ENCODE measurements at places on chromosomes 5 and 9.

DNA sequence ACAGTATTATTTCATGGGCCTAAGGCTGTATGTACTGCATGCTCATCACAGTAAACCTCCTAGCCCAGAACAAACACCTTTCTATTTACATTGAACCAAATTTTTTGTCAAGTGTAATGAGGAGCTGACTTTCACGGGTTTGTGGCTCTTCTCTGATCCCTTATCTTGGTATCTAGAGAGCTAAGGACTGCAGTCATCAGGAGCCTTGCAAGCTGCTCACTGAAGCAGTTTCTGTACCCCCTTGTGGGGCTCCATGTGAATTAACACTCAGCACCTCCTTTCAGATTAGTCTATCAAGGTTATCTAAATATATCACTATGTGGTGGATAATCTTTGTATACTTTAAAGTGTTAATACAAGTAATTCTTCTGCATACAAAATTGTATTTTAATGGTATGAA, 108.2 kb downstream of the AUH start:
- no peak for ATAC-seq

DNA sequence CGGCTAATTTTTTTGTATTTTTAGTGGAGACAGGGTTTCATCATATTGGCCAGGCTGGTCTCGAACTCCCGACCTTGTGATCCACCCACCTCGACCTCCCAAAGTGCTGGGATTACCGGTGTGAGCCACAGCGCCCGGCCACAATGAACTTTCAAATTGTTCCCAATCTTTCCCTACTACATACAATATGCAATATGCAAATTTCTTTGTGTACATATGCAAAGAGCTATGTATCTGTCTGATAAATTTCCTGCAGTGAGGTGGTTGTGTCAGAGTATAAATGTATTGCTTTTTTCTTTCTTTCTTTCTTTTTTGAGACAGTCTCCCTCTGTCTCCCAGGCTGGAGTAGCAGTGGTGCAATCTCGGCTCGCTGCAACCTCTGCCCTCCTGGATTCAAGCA, 48.8 kb upstream of the PLPP1 start:
- no peak for ATAC-seq

DNA sequence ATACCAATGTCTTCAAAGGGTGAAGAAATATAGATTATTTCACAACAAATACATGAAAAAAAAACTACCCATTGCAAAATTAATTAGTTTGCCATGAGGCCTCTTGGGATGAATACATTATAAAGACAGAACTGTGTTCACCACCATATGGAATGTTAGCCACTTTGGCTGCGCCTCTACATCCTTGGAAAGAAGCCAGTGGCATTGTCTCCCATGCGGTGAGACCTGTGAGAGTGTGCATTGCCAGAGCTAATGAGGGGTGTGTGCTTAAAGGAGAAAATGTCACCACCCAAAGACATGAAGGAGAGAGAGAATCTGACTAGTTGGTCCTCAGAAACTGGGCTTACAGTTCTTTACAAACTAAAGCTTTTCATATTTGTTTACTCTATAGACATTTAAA, 110.6 kb downstream of the PLPPR1 start:
- no peak for ATAC-seq

- no peak for ATAC-seq
These were observed 13.5 kb downstream of the SH3TC2 start for GRCh38 chr5:149049371-149049781.

DNA sequence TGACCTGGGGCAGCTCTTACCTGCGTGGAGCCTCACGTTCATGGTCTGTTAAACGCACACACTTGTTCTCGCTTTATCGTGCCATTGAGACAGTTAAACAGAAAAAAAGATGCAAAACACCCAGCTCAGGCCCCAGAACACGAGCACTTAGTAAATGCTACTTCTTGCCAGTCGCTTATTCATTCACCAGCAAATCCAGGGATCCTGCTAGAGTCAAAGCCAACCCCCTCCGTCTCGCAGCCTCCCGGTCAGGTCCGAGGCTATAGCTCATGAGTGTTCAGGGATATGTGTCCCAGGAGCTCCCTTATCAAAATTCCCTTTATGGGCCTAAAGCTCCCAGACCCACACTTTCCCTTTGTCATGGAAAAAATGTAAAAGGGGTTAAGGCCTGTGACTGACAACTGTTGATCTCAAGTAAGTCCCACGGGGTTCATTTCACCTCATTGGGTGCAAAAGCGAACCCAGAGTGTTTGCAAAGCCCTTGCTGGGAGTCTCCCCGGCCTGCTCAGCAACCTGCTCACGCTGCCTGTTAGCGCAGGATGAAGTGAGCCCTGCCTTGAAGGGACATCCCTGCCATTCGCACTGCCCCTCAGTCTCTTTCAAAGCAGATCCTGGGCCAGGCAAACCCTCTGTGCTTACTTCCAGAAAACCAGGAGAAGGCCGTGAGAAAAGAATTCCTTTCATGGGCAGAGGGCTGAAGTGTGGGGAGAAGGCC, 40.7 kb downstream of the HRH2 start:
- no peak for ATAC-seq

GRCh38 chr5:60162441-60162840, 268.9 kb upstream of the PDE4D start:
- no peak for ATAC-seq

- no peak for ATAC-seq
These were observed 225.5 kb downstream of the PTPRD start for GRCh38 chr9:10387282-10387681.

DNA sequence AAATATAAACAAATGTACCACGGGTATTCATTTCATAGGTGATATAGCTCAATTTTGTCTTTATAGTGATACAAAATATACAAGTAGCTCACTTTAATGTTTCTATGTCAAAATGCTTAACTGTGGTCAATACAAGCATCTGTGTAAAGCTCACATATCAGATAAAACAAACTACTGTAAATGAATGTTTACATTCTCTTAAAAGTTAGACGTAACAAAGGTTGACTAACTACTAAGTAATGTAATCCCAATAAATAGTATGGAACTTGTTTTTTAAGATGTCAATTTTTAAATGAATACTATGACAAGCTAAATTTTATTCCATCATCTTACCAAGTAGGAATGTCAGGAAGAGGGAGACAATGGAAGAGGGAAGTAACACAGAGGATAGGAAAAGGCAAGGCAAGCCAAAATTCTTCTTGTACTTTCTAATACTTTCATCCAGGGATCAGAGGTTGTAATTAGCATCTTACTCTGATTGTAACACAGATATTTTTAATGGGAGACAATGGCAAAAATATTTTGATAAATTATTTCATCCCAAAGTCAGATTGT, 105.5 kb downstream of the STRBP start:
- no peak for ATAC-seq

DNA sequence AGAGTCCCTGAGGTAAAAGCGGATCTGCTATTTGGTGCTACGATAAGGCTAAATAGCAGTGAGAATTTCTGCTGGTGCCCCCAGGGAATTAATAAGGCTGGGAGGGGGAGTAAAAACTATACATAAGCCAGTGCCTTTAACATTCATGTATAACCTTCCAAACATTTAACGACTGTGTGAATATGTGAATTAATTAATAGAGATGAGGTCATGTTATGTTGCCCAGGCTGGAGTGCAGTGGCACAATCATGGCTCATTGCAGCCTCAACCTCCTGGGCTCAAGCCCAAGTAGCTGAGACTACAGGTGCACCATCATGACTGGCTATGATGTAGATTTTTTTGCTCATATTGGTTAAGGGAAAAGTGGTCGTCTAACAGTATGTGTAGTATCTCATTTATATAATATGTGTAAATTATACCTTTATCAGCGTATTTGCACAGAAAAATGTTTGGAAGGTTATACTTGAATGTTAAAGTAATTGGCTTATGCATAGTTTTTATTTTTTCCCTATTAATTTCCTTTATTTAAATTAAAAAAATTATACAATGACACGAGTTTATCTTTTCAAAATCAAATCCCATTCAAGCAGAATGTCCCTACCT, 64.6 kb downstream of the EHMT1 start:
- no peak for ATAC-seq

GRCh38 chr5:73960023-73960422, 334.0 kb downstream of the ARHGEF28 start:
- no peak for ATAC-seq

GRCh38 chr9:110099236-110100095, 108.5 kb downstream of the C9orf152 start:
- peak; percentile 57 for ATAC-seq

- no peak for ATAC-seq
These were observed 1838.7 kb upstream of the CDH9 start for GRCh38 chr5:28877050-28877449.

DNA sequence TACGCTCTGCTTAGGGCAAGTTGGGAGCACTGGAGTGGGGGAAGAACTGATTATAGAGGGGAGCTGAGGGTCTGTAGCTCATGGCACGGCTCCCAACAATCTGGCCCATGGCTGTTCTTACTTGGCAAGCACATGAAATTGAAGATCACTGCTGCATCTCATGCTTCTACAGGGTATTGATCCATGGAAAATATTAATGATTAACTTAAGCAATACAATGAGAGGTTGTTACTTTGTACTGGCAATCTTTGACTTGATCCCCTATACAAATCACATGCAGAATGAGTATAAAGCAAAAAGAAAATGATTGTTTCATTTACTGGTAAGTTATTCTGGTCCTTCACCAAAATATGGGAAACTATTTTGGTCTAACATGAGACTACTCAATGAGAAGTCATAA, 481.1 kb downstream of the PDE4D start:
- ATAC-seq: no peak

DNA sequence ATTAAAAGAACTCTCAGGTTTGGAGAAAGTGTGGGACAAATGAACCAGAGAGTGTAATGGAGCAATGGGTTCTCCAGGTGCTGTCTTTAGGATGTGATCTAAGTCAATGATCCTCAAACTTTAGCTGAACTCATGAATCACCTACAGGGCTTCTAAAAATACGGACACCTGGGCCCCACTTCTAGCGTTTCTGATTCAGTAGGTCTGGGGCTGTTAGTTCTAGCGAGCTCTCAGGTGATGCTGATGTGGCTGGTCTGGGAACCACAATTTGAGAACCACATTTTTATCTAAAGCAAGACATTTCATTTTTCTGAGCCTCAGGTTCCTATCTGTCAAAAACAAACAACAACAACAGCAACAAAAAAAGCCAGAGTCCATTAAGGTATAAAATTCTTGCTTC, 35.1 kb upstream of the PCA3 start:
- ATAC-seq: no peak

DNA sequence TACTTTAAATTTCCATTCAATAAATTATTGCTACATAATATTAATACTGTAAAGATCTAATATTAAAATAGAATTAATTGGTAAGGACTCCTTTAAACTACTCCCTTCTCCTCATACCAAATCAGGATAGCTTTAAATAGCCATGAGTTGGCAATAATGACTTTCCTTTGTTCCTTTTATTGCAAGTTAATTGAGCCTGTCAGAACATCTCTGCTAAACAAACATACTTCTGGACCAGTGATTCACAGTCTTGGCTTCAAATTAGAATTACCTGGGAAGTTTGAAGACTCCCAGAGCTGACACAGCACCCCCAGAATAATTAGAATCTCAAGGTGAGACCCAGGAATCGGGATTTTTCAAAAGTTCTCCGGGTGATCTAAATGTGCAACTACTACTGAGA, 18.7 kb downstream of the C5orf58 start:
- no peak for ATAC-seq

GRCh38 chr5:10863763-10864383, 102.8 kb upstream of the DAP start:
- no peak for ATAC-seq

DNA sequence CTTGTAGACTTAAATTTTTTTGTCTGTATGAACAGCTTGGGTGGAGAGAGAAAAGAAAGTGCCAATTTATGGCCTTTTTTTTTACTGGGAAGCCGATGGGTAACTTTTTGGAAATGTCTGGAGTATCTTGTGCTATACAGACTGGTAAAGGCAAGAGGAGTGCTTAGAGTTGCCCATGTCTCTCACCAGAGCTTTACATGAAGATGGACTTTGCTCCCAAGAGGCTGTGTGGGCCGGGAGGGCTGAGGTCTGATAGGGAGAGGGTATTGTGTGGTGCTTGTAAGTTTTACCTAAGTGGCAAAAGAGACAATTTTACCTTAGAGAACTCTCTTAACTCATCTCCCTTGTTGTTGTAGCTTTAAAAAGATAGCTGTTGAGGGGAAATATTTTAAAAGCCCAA, 203.2 kb downstream of the SEMA6A start:
- no peak for ATAC-seq

DNA sequence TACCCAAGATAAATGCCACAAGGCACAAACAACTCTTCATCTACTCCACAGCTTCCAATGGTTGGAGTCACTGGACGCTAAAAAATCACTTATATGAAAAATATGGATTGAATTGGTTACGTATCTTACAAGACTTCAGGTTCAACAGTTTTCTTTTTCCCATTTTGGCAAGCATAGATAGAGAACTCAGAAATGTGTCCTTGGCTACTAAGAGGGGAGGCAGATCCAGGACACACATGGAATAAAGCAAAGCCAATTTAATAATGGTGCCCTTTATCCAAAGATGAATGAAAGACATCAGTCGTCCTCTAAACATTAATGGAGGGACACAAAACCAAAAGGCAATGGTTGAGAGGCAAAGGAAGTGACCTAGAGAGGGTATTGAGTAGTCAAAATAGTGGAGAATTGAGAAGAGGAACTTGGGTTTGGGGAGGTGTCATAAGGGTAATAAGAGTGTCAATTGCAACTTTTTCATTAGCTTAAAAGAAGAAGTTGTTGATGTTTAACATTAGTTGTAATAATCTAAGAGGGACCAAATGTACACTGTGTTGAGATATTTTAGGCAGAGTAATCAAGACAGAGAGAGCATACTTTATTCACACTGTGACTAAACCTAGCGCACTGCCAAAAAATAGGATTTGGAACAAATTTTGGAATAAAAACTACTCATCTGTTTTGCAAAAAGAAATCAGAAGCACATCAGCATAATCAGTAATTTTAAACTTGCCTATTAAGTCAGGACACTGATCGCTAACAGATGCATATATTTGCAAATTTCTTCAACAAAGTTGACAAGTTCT, 308.2 kb downstream of the ARL15 start:
- no peak for ATAC-seq

DNA sequence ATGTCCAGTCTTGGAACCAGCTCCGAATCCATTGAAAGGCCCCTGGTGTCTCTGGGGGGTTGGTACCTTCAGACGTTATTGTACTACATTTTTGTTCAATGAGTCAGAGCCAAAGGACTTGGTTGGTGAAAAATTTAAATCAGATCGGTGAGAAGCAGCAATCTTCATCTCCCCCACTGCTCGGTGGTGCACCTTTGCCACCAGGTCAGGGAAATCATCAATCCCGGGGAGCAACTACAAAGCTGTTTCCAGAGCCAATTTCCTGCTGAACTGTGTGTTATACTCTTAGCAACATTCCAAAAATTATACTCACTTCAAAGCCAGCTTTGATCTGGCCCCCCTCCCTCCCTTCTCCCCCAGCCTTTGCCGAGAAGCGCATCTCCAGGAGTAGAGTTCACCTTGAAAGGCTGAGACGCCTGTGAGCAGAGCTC, 375.2 kb upstream of the WWC1 start:
- ATAC-seq: no peak

DNA sequence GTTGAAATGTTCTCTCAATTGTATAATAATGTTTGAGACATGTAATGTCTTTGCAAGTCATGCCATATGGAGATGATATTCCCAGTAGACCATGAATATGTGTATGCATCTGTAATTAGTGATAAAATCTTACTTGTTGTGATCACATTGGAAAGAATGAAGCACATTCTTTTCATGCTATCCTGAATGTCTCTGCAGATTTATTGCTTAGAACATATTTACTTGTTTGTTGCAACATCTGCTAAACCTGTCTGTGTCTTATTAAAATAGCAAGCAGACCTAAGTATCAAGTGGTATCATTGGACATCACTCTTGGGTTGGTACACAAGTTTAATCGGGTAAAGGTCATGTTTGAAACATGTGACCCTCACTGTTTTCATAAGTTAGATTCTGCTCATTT, 265.5 kb upstream of the CD180 start:
- no peak for ATAC-seq

All from gastroesophageal sphincter (tissue), 4 donors.